ENCODE measurements at places on chromosomes 16 and 17. TPM values are rescaled to one million over a fixed set of nuclear protein-coding genes. Genes with fewer than 3 reads are reported as not detected.

DPEP3 gene
- not detected for total RNA-seq

NETO2 gene
- 10.1 TPM for total RNA-seq

DNA sequence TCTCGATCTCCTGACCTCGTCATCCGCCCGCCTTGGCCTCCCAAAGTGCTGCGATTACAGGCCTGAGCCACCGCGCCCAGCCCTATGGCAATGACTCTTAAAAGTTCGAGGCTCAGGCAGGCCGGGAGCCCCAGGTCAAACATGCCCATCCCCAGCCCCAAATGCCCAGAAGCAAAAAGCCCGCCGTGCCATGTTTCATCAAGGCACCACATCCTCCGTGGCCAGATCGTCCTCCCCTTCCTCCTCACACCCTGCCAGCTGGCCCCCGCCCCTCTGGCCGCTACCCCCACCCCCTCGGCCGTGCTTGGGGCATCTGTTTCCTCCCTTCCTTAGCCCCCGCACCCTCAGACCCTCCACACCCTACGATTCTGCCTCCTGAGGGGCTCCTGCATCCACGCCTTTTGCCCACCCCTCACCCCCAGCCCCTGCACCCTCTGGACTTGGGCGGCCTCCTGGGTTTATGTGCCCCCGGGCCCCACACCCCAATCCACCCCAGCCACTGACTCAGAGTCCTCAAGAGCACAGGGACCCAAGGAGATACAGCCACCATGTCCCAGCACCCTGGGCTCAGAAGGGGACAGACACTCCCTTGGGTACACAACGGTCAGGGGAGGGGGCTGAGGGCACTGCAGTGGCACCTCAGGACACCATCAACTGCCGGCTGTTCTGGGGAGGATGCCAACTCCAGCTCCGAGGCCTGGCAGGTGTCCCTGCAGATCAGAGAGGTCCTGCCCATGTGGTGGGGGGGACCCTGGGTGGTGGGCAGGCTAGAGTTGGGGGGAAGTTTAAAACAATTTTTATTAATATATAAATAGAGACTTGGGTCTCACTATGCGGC lies 7.1 kb downstream of the CTRB1 start:
- no peak for DNase-seq

DNA sequence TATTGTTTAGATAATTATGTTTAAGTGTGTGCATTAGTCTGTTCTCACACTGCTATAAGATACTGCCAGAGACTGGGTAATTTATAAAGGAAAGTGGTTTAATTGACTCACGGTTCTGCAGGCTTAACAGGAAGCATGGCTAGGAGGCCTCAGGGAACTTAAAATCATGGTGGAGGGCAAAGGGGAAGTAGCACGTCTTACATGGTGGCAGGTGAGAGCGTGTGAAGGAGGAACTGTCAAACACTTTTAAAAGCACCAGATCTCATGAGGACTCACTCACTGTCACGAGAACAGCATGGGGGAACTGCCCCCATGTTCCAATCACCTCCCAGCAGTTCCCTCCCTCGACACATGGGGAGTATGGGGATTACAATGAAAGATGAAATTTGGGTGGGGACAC lies 203.5 kb upstream of the GOT2 start:
- no peak for DNase-seq

METTL2A gene
- total RNA-seq = 18.0 TPM

DNA sequence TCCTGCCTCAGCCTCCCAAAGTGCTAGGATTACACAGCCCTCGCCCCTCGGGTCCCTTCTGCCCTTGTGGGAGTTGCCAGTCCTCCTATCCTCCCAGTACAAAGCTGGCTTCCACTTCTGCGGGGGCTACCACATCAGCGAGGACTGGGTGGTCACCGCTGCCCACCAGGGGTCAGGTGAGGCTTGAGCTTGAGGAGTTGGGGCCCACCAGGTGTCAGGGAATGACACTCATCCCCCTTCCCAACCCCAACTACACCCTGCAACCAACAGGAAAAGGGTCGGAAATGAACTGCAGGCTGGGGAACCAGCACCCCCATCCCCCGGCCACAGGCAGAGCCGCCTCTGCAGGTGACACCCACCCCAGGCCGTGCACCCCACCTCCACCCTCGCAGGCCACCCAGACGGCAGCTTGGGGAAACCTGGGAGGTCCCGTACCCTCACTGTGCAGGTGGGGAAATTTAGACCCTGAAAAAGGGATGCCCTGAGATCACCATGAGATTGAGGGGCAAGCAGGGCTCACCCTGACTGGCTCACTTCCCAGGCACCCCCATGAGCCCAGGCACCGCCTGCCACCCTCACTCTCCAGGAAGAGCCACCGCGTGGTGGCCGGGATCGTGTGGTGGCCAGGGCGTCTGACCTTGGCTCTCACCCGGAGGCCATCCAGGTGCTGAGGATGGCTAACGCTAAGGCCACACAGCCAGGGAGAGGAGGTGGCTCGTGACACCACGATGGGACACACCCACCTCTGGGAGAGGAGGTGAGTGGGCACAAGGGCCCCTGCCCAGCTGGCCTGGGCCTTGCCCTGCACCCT lies 8.0 kb downstream of the CTRB1 start:
- DNase-seq = no peak

KRTAP1-5 gene
- total RNA-seq = 100 TPM

GNAO1 gene
- total RNA-seq = not detected

DNA sequence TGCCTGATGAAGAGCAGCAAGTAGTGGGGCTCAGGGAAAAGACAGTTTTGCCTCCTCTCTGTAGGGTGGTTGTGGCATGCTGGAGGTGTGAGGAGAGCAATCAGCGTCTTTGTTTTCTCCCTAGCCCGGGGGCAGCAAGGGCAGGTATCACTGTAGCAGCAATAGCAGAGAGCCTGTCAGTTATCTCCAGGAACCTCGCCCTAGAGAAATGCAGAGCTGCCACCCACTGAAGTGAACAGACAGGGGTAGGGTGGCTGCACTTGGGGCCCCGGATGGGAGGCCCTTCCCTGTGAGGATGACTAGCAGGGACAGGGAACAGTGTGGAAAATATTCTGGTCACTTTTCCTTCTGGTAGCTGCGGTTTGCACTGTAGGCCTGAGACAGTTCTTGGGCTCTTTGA lies 886.5 kb downstream of the CDH8 start:
- no peak for DNase-seq

- no peak for DNase-seq
These were observed 121.3 kb downstream of the MGAT5B start for GRCh38 chr17:76989519-76989918.

- peak; percentile 62 for DNase-seq
These were observed 18.8 kb upstream of the GAA start for GRCh38 chr17:80082403-80083135.

GRCh38 chr16:58793366-58793765 lies 59.2 kb upstream of the GOT2 start:
- no peak for DNase-seq

- DNase-seq = peak; percentile 48
These were observed 30.9 kb downstream of the BRCA1 start for GRCh38 chr17:43094129-43094835.

SOCS1 gene
- total RNA-seq = 5.9 TPM

GRCh38 chr16:87264634-87265033 lies 52.6 kb downstream of the C16orf95 start:
- no peak for DNase-seq

GRCh38 chr16:68238029-68238345 lies 2.1 kb upstream of the ESRP2 start:
- DNase-seq = no peak

- DNase-seq = no peak
These were observed 140.3 kb upstream of the TBX2 start for GRCh38 chr17:61259360-61259759.

ZNF423 gene
- total RNA-seq = not detected

DNA sequence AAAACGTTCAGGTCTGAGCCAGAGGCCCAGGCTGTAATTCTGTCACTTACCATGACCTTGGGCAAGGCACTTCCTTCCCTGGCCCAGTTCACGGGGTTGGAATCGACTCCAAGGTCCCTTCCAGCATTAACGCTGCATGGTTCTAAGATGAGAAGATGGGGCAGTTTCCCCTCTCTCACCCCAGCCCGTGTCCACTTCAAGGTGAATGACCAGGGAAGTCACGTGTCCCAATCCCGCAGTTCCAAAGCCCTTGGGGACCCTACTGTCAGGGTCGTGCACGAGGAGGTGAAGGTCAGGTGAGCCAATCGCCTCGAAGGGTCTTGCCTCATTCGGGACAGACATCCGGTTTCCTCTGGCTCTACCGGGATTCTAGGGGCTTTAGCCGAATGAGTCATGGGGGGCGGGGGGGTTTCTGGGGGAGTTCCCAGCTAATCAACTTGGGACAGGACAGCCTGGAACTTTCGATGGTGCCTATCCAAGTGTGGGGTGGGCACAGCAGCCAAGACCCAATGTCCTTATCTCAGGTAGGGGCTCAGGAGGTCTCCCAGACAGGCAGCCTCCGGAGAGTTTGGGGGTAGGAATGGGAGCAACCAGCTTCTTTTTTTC lies 762 bp upstream of the CSF3 start:
- DNase-seq = no peak

SLC5A11 gene
- total RNA-seq = not detected

MT1F gene
- total RNA-seq = not detected

PIGS gene
- 83.8 TPM for total RNA-seq
